ENCODE measurements at places on chromosomes 16 and 17.

- no peak for DNase-seq
These were observed 134.2 kb downstream of the MGAT5B start for GRCh38 chr17:77002103-77003045.

GRCh38 chr16:27109666-27110523, 43.2 kb downstream of the C16orf82 start:
- peak; percentile 13 for DNase-seq

DNA sequence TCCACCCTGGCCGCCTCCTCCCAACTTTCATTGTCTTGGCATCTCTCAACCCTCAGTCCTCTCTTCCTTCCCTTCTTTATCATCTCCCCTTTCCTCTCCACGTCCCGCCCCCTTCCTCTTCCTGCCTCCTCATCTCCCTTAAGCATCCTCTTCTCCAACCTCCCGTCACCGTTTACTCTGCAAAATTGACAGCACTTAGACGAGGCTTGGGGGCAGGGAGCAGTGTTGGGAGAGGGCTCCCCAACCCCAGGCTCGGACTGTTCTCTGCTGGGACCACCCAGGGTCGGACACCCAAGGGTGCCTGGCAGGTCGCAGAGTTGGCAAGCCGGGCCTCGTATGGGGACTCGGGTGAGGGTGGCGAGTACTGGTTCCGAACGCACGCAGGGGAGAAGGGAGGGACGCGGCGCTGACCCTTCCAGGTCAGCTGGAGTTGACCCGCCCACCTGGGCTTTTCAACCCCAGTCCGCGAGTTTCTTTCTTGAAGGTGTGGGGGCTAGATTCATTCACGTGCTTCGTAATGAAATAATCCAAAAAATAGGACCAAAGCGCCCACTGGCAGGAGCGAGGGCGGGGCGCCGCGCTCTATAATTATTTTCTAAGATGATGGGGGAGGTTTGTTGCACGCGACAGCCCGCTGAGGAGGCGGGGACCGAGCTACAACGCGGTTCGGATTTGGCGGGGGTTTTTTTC, 775 bp upstream of the PAGR1 start:
- no peak for DNase-seq

DNA sequence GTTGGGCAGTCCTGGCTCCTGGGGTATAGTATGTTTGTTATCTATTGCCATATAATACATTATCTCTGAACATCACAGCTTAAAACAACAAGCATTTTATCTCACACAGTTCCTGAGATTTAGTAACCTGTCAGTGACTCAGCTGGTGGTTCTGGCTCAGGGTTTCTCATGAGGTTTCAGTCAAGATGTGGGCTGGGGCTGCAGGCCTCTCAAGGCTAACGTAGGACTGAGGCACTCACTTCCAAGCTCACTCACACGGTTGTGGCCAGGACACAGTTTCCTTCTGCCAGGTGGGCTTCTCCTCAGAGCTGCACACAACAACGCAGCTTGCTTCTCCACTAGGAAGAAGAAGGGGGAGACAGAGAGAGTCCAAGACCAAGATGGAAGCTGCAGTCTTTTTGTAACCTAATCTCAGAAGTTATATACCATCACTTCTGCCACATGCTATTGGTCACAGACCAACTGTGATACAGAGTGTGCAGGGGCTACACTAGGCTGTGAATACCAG, 10.3 kb upstream of the MED13 start:
- no peak for DNase-seq

Measured in KG1 (cell line).